ENCODE measurements at places on chromosomes 6 and 20.

GRCh38 chr6:55530931-55531330 is 48.1 kb downstream of the HMGCLL1 start:
- DNase-seq = peak; percentile 50

- DNase-seq = no peak
These were observed 37.0 kb downstream of the PEX7 start for GRCh38 chr6:136859430-136859829.

DNA sequence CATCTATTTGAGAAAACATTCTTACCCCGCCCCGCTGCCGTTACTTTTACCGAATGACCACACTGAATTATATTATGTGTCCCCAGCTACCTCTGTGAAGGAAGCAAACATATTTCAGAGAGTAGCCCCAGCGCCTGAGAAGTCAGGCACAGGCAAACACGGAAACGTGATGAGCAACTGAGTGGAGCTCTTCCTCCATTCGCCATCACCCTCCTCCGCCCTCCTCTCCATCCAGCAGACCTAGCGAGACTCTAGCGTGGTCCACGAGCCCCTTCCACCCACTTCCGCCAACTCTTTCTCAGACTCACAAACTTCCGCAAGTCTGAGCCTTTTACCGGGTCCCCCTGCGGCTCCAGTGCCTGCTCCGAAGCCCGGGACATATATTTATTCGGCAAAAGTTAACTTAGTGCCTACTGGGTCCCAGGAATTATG is 582 bp downstream of the SNRPB start:
- DNase-seq = peak; percentile 67

GRCh38 chr6:346386-347030 is 45.0 kb upstream of the IRF4 start:
- no peak for DNase-seq

- no peak for DNase-seq
These were observed 26.3 kb downstream of the C6orf89 start for GRCh38 chr6:36912030-36912454.

GRCh38 chr6:17349427-17349826 is 44.0 kb upstream of the CAP2 start:
- DNase-seq = no peak

- no peak for DNase-seq
These were observed 76.3 kb downstream of the TMEM170B start for GRCh38 chr6:11613858-11614257.

DNA sequence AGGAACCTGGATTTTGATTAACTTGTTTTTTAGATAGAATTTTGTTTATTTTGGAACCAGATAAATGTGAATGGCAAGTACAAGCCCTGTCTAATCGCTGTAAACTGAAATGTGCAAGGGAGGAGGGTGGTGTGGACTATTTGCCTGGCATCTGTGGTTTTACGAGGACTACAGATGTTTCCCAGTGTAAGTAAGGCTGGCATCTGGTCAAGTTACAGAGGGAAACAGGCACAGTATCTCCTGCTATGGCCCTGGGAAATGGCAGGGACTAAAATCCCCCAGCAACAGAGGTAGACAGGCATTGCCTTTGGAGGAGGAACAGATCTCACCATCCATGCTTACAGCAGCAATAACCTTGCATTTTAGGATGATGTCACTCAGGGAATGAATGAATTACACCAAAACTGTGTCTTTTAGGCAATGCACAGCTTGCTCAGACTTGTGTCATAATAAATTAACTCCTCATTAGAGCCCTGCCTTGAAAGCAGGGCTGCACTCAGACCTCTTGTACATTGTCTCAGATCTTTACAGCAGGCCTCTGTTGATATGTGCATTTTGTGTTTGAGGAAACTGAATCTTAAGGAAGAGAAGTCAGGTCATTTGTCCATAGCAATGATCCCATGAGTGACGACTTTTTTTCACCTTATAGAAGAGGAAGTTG is 96.2 kb downstream of the TCP11 start:
- DNase-seq = peak; percentile 53

DNA sequence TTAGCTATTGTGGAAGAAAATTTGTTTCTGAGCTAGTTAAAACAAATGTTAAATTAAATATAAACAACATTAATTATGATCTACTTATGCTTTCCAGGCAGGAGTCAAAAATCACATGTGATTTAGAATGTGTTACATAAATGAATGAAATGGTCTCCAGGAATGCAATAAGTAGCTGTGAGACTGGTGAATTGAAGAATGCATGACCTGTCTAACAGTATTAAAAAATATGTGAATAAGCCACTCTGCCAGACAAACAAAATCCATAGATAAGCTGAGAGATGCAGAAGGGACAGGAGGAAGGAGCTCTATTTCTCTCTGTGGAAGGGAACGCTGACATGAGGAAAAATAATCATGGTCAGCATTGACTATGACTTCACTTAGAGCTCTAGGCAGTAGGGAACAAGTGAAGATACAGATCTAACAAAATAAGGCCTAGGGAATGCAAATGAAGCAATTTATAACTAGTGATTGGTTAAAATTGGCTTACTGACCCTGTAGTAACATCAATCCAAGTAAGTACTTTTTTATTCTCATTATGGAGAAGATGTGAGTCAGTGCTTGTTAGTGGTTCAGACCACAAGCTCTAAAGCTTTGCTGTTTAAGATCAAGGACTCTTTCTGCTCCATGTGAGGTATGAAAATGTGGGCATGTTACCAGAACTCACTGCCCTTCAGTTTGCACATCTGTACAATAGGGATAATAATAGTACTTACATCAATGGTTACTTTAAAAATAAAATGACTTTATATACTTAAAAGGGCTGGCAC is 432.6 kb downstream of the MMUT start:
- no peak for DNase-seq

- DNase-seq = peak; percentile 79
These were observed 48.8 kb downstream of the MCUR1 start for GRCh38 chr6:13765570-13765969.

DNA sequence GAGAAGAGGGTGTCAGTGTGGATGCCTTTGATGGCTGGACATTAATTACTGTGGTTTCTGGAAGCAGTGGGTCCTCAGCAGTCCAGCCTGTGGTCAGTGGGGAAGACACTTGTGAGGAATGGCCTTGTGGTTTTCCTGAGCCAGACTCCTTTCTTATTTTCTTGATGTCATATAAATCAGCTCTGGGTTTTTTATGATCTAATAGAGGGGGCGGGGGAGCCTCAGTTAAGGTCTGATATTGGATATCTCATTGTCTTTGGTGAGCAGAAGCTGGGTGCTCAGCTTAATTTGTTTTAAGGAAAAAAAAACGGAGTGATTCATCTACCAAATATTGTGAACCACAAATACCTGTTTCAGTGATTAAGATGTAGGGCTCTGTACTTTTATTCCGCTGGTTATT is 62.1 kb downstream of the OTOR start:
- DNase-seq = no peak

GRCh38 chr6:139161817-139162284 is 27.0 kb downstream of the HECA start:
- DNase-seq = peak; percentile 48

DNA sequence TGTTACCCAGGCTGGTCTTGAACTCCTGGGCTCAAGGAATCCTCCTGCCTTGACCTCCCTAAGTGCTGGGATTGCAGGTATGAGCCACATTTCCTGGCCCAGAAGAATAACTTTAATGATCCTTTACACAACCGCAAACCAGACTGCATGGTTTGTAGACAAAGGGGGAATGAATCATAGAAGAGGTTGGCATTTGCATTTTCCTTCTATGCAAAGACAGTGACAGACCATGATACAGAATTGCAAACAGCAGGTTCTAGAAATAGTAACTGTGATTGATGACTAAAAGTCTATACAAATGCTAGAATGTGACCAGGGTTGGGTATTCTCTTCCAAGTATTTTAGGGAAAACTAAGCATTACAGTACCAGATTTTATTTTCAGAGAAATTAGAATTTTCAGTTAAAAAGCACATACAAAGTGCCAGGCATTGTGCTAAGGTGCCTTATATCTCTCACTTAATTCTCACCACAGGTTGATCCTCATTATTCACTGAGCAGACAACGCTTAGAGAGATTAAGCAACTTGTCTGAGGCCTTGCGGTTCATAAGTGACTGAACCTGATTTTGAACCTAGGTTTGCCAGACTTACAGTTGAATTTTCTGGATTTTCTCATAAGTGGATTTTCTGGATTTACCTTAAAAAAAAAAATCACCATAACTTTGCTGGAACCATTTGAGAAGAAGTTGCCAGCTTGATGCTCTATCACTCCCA is 146.6 kb downstream of the ZFAND3 start:
- peak; percentile 21 for DNase-seq

DNA sequence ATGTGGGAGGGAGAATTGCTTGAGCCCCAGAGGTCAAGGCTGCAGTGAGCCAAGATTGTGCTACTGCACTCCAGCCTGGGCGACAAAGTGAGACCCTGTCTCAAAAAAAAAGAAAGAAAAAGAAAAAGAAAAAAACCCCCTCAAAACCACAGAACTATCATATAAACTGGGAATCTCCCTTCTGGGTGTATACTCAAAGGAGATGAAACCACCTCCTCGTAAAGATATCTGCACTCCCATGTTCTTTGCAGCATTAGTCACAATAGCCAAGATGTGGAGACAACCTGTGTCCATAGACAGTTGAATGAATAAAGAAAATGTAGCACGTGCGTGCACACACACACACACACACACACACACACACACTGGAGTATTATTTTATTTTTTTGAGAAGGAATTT is 8.5 kb upstream of the AFG1L start:
- no peak for DNase-seq

DNA sequence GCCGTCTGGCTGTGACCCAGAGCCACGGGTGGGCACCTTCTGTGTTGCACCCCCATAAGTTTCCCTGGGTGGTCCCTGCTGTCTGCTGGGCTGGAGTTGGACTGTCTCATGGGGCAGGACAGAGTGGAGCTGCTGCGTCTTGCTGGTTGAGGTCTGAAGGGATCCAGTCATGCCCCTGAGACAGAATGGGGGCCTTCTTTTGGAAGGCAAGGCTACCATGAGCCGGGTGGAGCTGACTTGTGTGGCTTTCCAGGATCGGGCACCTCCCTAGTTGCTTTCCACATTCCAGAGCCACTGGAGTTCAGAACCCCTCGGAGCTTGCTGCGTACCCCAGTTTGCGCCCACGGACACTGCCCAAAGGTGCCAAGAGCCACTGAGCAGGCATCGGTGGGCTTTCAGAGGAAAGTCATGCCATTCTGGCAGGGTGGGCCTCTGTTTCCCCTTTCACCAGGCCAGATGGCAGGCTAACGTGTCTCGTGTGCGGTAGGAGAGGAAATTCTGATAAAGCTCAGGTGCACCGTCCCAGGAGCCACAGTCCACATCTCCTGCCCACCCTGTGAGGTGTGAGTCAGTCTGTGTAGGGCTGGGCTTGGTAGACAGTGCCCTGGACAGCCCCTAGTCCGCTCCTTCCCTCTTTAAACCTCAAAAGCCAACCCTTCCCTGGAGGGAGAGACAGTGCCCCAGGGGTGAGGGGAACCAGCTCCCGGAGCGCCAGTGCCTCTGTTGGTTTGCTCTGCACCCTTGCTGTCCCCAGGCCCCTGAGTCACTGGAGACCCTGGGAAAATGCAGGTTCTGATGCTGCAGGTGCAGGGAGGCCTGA is 125.3 kb downstream of the SYCP2 start:
- no peak for DNase-seq

- DNase-seq = no peak
These were observed 34.8 kb upstream of the NCOA3 start for GRCh38 chr20:47466704-47467459.

DNA sequence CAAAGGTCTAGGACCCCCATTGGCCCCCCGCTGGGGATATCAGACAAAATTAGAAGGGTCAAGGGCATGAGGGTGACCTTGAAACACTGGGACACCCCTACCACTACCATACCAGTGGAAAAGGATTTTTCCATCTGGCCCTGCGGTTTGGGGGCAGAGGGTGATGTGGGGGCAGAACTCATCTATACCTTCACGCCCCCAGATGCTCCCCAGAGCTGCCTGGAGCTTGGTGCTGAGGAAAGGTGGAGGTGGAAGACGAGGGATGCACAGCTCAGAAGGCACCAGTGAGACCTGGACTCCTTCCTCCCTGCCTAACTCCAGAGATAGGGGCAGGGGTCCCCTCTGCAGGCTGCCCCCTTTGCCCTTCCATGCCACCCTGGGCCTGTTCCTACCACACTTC is 1.1 kb downstream of the COX4I2 start:
- no peak for DNase-seq

DNA sequence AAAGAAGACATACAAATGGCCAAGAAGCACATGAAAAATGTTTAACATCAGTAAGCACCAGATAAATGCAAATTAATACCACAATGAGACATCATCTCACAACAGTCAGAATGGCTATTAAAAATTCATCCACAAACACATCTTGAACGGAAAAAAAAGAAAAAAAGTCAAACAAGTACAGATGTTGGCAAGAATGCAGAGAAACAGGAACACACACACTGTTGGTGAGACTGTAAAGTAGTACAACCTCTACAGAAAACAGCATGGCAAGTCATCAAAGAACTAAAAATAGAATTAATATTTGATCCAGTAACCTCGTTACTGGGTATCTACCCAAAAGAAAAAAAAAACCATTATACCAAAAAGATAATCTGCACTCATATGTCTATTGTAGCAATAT is 6.5 kb downstream of the STX7 start:
- no peak for DNase-seq

DNA sequence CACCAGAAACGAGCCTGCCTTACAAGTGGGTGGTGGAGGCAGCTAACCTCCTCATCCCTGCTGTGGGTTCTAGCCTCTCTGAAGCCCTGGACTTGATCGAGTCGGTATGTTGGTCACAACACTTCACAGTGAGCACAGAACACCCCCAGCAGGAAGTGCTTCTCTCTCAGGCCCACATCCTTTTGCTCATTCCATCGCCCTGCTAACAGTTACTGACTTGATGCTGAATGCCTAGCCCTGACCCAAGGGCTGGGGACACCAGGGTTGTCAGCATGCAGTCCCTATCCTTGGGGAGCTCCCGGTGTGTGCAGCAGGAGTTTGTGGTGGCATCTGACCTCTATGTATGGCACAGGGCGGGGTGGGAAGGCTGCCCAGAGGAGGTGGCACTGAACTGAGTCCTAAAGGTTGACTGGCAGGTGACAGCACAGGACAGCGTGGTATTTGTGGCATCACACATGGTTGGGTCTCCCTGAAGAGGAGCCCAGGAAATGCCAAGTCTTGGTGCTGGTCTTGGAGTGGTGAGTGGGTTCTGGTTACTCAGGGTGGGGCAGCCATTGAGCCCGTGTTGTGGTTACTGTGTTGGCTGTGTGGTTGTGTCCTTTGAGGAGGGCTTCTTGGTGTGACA is 26.7 kb downstream of the GTSF1L start:
- DNase-seq = no peak

GRCh38 chr6:106572436-106572835 is 56.9 kb downstream of the RTN4IP1 start:
- DNase-seq = no peak

DNA sequence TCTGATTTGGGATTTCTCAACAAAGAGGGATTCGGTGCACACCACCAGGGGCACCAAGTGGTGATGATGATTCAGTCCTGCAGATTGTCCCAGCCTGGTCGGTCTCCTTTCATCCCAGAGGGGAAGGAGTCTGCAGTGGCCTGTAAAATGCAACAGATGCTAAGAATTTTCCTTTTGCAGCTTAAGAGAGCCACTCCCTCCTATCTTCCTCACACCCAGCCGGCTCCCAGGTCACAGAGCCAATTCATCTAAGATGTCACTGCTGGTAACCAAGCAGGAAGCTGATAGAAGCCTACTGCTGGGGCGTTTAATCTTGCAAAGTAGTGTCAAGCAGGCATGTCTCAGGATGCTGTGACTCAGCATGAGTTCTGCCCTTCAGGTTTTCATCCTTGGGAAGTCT is 203.8 kb upstream of the LRFN2 start:
- DNase-seq = peak; percentile 66

All from NCI-H82 (cell line).